ENCODE measurements at places on chromosomes 5 and 9.

GRCh38 chr5:83375049-83375745 is 96.3 kb upstream of the VCAN start:
- no peak for DNase-seq

GRCh38 chr5:159928122-159928909 is 12.0 kb downstream of the ADRA1B start:
- DNase-seq = no peak

DNA sequence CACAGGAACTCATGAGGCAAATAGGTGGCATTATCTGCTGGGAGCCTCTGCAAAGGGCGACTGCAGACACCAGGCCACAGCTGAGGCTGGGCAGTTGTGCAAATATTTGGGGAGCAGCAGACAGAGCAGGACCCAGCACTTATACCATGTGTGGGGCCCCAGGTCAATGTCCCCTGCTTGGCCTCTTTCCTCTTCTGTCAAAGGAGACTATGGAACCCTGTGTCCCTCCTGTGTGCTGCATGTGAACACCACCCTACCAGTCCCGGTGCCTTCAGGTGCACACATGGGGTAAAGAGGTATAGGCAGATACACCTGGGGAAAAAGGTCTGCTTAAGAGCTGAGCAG is 50.8 kb downstream of the ROR2 start:
- no peak for DNase-seq

GRCh38 chr9:112065806-112066606 is 109.1 kb downstream of the SUSD1 start:
- DNase-seq = no peak

- DNase-seq = no peak
Observed at GRCh38 chr9:136216541-136217244, 11.8 kb upstream of the LHX3 start.

DNA sequence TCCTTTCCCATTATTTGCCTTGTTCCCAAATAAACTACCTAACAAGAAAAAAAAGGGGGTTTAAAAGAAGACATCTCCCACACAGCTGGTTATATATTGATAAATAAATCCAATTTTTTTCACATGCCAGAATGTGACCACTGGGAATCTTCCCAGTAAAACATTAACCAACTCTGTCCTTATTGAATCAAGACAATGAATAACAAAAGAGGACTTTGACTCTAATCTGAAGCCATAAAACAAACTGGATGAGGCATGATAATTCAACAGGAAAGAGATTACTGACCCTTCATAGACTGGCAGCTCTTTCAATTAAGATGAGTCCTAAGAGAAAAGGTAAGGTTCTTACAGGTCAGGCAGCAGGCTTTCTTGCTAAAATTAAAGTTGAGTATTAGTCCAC is 165.8 kb upstream of the CDH6 start:
- no peak for DNase-seq

DNA sequence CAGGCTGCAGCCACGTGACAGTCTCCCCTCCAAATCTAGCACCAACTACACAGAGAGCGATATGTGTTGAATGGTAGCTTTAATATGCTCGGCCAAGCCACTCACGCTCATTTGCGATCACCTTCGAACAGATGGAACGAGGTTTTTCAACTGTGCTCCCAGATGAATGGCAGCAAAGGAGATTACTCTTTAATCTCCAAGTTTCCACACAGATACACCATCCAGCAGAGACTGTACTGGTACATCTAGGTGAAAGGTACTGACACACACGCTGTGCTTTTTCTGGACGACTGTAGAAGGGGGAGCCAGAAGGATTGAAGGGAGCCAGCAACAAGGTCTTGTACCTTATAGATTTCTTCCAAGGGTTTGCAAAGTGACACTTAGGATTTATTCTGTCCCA is 263.9 kb downstream of the NR3C1 start:
- no peak for DNase-seq

DNA sequence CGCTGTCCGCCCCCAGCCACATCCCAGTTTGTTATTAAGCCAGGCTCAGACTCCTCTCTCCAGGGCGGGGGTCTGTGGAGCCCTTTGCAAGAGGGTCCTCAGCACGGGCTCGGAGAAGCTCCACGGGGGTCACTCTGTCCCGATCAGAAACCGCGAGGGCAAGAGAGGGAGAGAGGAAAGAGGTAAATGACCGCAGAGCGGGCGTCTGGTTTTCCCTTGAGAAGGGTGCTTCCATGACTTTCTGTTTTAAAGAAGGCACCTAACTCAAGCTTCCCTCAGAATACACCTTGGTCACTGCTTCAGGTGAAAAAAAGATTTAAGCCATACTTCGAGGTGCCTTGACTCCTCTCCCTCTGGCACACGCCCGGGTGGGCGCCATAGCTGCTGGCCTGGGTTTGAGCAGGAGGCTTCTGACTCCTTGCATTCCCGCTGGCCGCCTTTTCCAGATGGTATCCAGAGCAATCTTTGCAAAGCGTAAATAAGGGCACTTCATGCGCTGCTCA is 5.8 kb upstream of the TERT start:
- no peak for DNase-seq

DNA sequence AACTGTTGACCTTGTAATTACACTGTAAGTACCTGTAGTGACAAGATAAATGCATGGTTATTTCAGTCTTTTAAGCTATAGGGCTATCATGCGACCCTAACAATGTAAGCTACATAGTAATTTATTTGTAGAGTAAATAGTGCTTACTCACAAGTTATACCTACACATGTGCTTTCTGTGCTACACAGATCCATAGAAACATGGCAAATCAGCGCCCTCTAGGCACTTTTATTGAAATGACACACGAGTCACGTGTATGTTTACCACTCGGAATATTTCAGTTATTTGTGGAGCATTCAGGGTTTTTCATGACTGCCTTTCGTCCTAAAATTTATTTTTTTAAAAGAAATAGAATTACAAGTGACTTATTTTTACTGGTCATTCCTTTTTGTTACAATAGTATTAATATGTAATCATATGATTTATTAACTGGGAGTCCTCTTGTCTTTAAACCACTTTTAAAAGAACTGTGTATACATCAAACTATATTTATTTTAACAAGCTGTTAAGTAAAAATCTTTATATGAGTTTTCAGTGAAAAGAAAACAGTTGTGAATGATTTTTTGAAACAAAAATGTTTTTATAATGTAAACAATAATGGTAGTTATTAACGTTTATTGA is 1242.3 kb upstream of the WWC1 start:
- DNase-seq = no peak

DNA sequence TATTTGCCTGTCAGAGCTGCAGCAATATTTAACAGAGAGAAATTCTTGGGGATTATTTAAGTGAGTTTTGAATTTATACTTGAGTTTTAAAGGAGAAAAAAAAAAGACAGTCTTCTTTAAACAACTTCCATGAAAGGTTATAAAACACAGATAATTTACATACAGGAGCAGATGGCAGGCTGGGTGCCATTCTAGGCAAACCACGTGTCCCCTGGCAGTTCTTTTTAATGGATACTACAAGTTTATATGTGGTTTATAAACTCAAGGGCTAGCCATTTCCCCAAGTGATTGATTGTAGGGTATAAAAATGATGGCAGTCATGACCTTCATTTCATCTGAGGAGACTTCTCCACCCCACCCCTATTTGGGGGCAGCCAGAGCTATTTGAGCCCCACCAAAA is 166.6 kb downstream of the FSTL4 start:
- no peak for DNase-seq

GRCh38 chr5:95907740-95908706 is 53.6 kb downstream of the ELL2 start:
- no peak for DNase-seq

- no peak for DNase-seq
Observed at GRCh38 chr9:129504404-129504803, 116.5 kb downstream of the C9orf50 start.

DNA sequence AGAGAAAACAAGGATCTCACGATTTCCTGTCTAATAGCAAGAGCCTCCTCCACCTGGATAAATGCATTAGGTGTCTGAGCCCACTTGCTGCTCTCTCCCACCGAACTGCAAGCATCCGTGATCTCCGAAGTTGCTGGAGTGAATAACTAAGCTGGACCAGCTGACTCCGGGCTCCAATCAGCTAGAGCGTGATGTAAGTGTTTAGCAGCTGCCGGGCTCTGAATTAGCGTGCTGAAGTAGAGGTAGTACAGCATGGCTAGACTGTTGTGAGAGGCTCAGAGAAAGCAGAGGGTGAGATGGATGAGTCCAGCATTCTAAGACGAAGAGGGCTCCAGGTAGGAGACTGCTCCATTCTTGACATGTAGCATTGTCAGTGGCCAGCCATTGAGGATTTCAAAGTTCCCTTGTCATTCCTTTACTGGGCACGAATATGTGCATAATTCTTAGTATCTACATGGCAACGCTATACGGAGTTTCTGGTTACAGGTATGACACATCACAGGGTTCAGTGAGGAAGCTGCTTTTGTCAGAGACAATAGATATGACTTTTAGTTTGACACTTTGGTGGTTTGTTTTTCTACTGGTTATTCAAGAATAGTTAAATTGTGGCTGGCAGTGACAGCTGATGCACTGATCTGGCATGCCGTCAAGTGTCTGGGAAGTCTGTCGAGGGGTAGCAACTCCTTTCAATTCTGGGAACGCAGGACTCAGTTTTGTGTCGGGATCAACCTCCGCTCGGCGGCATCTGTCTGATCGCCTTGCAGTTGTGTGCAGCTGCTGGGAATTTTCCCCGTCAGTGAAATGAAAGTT is 232.6 kb downstream of the MAST4 start:
- DNase-seq = peak; percentile 52
